ENCODE measurements at places on chromosomes 12 and 14.
A peak's percentile ranks its signal among the peaks of the same experiment; 100 is the strongest.

GRCh38 chr12:97556302-97556779, 93.7 kb downstream of the RMST start:
- peak; percentile 22 for DNase-seq

- DNase-seq = no peak
Observed at GRCh38 chr14:49487238-49487637, 98.9 kb downstream of the RPS29 start.

DNA sequence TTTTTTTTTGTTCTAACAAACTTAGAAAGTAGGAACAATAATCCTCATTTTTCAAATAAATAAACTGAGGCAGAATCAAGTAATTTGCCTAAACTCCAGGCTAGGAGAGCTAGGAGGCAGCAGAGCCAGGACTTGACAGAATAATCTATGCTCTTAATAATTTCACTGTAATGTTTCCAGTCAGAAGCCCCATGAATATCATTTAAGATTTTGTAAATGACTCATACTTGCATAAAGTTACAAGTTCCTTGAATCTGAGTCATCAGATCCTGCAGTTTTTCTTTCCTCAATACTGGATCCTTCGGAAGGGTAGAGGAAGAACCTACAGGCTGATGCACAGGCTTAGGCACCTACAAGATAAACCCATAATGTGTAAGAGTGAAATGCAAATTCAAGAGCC, 29.0 kb downstream of the CAPRIN2 start:
- DNase-seq = no peak

- no peak for DNase-seq
Observed at GRCh38 chr12:96313606-96314005, 86.6 kb downstream of the CDK17 start.

DNA sequence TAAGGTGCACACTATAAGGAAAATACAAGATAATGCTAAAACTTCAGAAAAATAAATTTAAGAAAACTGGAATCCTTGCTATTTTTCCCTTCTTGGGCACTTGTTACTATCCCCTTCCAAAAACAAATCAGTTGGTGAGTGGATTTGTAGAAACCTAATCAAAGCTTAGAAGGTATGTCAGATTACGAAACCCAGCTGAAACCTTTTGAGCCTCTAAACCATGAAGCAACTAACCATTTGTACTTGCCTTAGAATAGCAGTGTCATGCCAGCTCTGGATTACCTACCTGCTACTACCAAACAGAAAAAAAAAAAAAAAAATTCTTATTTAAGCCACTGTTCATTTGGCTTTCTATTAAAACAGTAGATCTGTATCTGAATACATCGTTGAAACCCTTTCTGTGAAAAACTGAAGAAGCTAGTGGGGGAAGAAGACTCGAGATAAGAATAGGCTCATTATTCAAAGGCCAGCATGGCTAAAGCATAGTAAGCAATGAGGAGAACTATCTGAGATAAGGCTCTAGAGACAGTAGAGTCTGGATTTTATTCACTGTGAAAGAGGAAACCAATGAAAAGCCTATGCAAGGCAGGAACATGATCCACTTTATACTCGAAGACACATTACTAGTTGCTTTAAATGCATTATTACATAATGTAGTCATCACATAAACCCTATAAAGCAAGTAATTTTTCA, 30.2 kb downstream of the OSBPL8 start:
- no peak for DNase-seq

- DNase-seq = no peak
Observed at GRCh38 chr14:91843437-91843836, 23.9 kb downstream of the TC2N start.

DNA sequence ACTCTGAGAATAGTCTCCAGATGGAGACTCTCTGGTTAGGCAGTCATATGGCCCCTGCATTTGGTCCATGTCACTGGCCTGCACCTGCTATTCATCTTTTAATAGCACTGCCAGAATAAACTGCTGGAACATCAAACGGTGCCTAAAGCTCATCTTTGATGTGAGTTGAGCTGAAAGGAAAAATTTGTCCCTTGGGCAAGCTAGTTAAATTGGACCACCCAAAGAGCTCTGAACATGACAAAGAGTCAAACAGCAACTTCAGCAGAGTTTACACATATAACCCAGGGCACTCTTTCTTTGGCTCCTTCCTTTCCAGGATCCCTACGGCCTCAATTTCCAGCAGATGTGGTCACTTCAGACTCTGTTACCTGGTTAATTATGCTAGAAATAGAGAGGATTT, 269.9 kb downstream of the RPL10L start:
- DNase-seq = no peak

DNA sequence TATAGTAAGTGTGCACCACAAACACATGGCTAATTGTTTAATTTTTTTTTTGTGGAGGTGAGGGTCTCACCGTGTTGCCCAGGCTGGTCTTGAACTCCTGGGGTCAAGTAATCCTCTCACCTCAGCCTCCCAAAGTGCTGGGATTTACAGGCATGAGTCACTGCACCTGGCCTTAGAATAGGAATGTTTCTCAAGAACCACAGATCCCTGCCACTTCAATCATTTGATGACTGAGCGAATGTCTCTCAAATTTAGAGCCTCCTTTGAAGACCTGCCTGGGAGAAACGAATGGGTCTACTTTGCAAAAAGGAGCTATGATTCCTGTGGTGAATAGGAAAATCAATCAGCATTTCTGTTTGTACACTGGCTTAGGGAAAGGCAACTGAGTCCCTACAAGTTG, 33.5 kb upstream of the CHST11 start:
- DNase-seq = no peak

DNA sequence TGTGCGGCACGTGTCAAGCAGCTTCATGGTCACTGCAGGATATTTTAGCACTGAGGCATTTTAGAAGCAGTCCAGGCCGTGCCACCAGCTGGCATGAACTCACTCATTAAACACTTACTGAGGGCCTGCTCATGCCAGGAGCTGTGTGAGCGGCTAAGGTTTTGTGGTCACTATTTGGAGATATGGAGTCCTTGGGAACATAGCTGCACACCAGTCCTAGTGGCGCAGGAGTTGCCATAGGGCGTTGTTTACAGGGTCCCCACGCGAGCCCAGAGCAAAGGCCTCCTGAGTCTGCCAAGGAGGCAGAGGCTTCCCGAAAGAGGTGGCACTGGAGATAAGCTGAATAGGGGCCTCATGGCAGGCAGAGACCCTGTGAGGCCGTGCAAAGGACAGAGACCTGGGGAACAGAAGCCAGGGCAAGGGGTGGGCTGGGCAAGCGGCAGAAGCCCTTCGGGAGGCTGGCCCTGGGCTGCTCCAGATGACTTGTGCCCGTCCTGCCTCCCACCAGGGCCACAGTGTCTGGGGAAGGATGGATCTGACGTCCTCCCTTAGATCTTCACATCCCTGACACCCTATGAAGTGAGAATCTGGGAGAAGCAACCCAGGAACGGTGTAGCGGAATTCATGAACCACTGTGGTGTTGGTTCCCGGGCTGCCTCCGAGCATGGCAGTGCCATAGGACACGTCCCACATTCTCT, 38.9 kb downstream of the SFSWAP start:
- DNase-seq = no peak

- no peak for DNase-seq
Observed at GRCh38 chr14:80663541-80663940, 278.0 kb downstream of the CEP128 start.

GRCh38 chr12:125773033-125773640, 707.9 kb downstream of the AACS start:
- no peak for DNase-seq

DNA sequence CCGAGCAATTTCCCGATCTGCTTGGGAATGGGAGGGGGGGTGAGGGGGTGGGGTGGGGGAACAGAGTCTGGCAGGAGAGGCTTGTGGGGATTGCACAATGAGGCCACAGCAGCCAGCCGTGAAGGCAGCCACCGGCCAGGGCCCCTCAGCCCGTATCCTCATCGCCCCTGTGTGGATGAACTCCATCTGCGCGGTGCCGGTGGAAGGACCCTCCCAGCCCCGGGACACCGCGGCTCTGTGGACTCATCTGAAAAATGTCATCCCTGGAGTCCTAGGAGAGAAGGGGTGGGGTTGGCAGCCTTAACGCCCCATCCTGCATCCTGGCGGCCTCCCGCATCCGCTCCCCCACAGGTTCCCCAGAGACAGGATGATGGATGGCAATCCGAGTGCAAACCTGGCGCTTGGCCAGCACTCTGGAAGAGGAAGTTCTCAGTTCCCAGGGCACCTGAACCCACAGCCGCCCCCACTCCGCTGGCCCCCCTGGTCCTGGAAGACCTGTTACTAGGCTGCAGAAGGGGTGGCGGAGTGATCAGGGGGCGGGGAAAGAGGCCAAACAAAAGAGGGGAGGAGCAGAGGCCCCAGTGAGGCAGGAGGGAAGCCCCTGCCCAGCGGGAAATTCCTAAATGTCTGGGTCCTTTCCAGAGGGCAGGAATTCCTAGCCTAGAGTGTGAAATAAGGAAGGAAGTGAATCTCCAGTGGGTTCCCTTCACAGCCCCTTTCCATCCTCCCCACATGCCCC, 1.2 kb upstream of the TNFAIP2 start:
- peak; percentile 84 for DNase-seq

- no peak for DNase-seq
Observed at GRCh38 chr14:96097752-96098151, 58.6 kb downstream of the C14orf132 start.

- no peak for DNase-seq
Observed at GRCh38 chr12:93137656-93138612, 208.8 kb upstream of the EEA1 start.

- no peak for DNase-seq
Observed at GRCh38 chr12:2336409-2336829, 283.6 kb downstream of the CACNA1C start.

Measured in NCI-H1092 (cell line).